ENCODE measurements at places on chromosomes 2 and 18.

DNA sequence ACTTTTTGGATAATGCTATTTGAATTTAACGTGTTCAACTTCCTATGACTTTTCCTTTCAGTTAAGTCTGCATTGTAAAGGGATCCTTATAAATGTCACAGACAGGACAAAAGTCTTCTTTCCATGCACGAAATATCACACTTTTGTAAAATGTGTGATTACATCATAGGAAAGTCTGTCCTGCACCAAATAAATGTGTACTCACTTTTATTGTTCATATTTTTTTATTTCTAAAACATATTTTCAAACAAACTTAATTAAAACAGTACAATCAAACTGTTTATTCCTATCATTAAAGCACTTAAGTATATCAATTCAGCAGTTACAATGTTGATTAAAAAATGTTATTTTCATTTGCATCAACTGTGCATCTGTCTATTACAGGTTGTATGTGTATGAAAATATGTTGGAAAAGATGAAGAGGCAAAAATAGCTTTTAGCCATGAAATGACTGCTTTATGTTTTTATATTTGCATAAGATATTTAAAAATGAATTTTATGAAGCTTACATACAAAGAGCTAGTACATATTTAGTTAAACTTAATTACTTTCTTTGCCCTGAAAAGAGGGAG is 105.6 kb downstream of the CSRNP3 start:
- DNase-seq, result no peak

DNA sequence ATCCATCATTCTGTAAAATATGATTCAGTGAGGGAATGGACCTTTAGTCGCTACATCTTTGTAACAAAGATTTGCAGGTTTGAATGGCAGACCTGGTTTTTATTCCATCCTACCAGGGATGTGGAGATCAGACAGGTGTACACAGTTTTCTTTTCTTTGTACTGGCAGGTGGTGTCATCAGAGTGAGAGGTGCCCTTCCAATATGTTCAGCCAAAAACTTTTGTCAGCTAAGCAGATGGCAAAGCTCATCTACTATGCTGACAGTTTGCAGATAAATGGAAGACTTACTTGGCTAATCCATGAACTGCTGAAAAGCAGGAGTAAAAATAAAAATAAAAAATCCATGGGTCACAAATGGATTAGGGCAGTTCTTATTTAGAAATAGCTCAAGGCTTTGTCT is 185.5 kb upstream of the DOK6 start:
- no peak for DNase-seq

- peak; percentile 22 for DNase-seq
Observed at GRCh38 chr2:12897181-12897580, 180.4 kb downstream of the TRIB2 start.

- peak; percentile 74 for DNase-seq
Observed at GRCh38 chr2:106104332-106105062, 89.6 kb downstream of the UXS1 start.

- peak; percentile 24 for DNase-seq
Observed at GRCh38 chr2:68719912-68720311, 14.7 kb upstream of the ARHGAP25 start.

DNA sequence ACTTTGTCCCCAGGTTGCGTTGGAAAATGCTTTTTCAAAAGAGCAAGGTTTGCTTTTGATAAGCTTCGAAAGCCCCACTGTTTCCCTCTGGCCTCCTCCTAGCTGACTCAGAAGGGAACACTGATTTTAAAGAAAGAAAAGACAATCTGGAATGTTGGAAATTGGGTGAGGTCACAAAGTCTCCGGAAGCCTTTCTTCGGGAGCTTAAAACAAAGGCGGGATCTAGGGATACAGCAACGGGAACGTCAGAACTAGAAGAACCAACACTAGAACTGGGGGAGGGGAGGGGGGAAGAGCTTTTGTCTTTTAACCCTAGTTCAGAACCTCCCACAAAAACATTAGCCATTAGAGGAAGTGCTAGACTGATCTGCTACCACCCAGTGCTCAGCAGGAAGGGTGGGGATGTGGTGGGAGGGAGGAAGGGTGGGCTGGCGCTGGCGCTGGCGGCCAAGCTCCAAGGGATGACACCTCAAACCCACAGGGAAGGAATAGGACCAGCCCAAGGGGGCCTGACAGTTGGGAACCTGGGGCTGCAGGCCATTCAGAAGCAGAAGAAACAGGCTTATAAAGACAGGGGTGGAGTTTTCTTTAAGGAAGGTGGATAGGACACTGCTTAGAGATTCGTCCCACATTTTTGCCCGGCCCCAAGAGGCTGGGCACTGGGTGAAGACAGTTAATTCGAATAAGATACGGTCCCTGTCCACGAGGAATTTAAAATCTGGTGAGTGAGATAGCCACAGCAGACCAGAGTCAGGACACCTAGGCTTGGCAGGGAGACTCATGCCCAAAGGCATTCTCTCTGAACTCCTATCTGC is 1.7 kb downstream of the TMSB10 start:
- peak; percentile 73 for DNase-seq

GRCh38 chr2:216689397-216689796 is 6.0 kb downstream of the IGFBP5 start:
- DNase-seq, result no peak

- DNase-seq, result no peak
Observed at GRCh38 chr2:85847051-85847588, 41.7 kb downstream of the ST3GAL5 start.

- peak; percentile 54 for DNase-seq
Observed at GRCh38 chr18:35407871-35408481, 30.8 kb upstream of the ZNF396 start.

GRCh38 chr18:44079606-44080005 is 601.1 kb upstream of the SETBP1 start:
- DNase-seq, result no peak

- no peak for DNase-seq
Observed at GRCh38 chr2:95344215-95344583, 47.1 kb downstream of the KCNIP3 start.

GRCh38 chr18:7234091-7234490 is 3.2 kb downstream of the LRRC30 start:
- DNase-seq, result no peak

- DNase-seq, result no peak
Observed at GRCh38 chr2:139424101-139424500, 643.9 kb upstream of the NXPH2 start.

- no peak for DNase-seq
Observed at GRCh38 chr2:170966648-170967396, 37.8 kb downstream of the GORASP2 start.

- no peak for DNase-seq
Observed at GRCh38 chr2:38436227-38436664, 59.2 kb upstream of the ATL2 start.

- no peak for DNase-seq
Observed at GRCh38 chr2:42767080-42767898, 3.4 kb upstream of the OXER1 start.

DNA sequence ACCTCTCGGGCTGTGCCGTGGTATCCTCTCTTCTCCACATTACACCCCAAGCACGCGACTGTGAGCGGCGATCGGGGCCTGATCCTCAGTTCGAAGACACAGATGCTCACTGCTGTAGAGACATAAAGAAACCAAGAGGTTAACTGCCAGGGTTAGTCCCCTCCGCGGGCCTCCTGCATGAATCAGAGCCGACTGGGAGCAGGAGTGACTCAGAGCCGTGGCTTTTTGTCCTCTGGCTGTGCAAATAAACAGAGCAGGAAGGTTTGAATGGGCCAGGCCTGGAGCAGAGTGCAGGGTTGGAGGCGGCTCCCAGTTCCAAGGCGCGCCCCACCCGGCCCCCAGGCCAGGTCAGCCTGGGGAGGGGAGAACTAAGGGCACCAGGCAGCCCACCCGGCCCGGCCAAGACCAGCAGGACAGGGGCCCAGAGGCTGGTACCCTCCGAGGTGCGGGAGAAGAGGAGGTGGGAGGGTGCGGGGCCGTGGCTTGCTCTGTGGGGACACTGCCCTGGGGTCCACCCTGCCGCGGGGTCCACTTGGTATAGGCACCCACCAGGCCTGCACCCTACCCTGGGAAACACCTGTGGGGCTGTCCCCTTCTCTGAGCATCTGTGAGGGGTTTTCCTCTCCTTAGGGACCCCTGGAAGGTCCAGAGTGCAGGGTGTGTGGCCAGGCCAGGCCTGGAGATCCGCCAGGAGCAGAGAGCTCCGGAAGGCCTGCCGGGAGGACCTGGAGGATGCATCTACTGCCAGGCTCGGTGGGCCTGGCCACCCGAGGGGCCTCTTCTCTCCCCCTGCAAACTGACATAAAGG is 16.5 kb downstream of the TWIST2 start:
- no peak for DNase-seq

GRCh38 chr2:228853151-228853550 is 417.9 kb downstream of the PID1 start:
- DNase-seq, result no peak

- no peak for DNase-seq
Observed at GRCh38 chr2:204901591-204901990, 356.3 kb downstream of the PARD3B start.

- DNase-seq, result no peak
Observed at GRCh38 chr2:132430895-132431294, 14.3 kb downstream of the GPR39 start.

DNA sequence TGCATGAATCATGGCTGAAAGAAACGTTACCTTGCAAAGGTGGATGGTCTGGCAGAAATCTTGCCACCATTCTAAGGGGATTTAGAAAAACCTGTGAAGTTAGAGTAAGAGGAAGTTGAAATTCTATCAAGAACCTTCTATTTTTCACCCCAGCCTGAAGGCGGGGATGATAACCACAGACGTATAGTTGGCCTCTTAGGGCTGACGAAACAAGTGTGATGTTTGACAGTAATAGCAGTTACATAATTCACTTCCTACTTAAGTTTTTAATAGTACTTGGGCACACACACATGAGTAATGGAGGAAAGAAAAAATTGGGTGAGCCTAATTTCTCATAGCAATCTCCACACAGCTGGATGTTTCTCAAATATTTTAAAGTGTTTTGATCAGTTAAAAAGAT is 336.6 kb upstream of the SALL3 start:
- DNase-seq, result no peak

- no peak for DNase-seq
Observed at GRCh38 chr2:140410695-140411094, 1630.5 kb upstream of the NXPH2 start.

- DNase-seq, result no peak
Observed at GRCh38 chr2:120403676-120404075, 57.7 kb downstream of the INHBB start.

GRCh38 chr2:123636232-123636631 is 388.9 kb upstream of the CNTNAP5 start:
- DNase-seq, result no peak

DNA sequence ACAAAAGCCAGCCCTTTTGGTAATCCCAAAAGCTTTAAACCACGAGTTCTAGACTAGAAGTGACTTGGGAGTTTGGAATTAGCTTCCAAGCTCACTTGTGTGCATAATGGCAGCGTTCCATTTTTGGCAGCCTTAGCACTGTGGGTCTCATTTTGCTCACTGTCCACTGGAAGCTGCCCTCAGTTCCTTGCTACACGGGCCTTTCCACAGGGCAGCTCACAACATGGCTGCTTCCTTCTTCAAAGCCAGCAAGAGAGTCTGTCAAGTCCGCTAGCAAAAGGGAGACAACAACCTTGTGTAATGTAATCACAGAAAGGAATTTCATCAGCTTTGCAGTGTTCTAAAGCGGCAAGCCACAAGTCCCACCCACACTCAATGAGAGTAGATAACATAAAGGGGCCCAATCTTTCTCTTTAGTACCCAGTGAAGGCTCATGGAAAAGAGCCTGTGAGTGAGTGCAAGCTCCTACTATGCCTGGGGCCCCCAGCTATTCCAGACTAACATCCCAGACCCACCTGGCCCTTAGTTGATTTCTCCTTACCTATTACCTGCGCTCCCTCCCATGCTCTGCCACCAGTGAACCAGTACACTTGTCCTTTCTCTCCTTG is 239.7 kb upstream of the FBXO11 start:
- no peak for DNase-seq

DNA sequence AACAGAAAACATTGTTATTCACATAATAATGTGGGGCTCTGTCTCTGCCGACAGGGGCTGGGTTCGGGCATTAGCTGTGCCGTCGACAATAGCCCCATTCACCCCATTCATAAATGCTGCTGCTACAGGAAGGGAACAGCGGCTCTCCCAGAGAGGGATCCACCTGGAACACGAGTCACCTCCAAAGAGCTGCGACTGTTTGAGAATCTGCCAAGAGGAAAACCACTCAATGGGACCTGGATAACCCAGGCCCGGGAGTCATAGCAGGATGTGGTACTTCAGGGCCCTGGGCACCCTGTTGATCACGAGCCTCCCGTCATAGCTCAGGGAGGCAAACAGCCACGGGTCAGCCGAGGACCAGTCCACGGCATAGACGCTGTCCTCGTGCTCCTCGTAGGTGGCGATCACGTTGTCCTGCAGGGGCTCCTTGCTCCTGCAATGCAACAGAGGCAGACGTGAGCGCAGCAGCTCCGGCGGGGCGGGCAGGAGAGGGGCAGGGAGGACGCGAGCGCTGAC is 188.5 kb downstream of the EIPR1 start:
- DNase-seq, result no peak

GRCh38 chr2:177772529-177772928 is 300.0 kb downstream of the PDE11A start:
- peak; percentile 6 for DNase-seq

DNA sequence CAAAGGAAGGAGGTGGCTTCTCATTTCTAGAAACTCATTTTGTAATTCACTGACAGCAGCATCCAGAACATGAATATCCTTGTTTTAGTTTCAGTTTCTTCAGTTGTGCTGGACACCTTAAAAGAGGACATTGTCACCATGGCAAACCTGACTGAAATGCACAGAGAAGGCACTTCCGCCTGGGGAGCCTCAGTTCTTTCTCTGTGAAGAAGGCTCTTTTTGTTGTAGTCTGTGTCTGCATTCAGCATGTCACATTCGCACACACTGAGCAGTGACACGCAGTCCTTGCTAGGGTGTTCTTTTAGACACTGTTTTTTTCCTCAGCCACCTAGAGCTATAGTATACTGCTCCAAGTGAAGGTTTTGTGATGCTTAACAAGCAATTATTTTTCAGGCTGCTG is 9.5 kb upstream of the RPRM start:
- DNase-seq, result no peak

DNA sequence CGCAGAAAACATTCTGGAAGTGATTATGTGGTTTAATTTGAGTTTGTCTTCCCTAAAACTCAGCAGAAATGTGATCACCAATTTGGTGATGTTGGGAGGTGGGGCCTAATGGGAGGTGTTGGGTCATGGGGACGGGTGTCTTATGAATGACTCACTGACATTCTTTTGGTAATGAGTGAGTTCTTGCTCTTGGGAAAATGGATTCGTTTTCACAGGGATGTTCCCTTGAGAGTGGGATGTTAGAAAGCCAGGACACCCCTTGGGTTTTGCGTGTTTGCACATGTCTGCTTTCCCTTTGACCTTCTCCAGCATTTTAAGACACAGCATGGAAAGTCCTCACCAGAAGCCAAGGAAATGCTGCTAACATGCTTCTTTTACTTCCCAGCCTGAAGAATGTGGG is 321.5 kb upstream of the NT5C1B start:
- DNase-seq, result no peak

DNA sequence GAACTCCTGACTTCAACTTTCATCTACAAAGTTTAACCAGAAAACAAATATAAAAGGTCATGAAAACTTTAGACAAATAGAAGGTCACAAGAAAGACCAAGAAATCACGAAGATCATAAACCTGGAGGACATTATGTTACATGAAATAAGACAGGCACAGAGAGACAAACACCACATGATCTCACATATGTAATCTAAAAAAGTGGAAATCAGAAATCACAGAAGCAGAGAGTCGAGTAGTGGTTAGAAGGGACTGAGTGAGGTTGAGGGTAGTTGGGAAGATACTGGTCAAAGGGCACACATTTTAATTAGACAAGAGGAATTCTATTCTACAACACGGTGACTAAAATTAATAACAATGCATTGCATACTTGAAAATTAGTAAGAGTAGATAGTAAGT is 1.4 kb downstream of the GCFC2 start:
- DNase-seq, result no peak

All from CD4-positive, alpha-beta T cell treated with Interleukin-17A for 4 hours (primary cell).